ENCODE measurements at places on chromosomes 7 and 10. TPM values are rescaled to one million over a fixed set of nuclear protein-coding genes. Genes with fewer than 3 reads are reported as not detected.

The OR2A1 gene
- not detected for total RNA-seq

The NANOS1 gene
- total RNA-seq = 1.8 TPM

- no peak for DNase-seq
- no peak overlapping the region for H3K4me3 ChIP-seq
- peaks cover 6% of the 10 kb centered on the region for H3K36me3 ChIP-seq
These were observed 53.6 kb upstream of the DNAAF5 start for GRCh38 chr7:672891-673290.

DNA sequence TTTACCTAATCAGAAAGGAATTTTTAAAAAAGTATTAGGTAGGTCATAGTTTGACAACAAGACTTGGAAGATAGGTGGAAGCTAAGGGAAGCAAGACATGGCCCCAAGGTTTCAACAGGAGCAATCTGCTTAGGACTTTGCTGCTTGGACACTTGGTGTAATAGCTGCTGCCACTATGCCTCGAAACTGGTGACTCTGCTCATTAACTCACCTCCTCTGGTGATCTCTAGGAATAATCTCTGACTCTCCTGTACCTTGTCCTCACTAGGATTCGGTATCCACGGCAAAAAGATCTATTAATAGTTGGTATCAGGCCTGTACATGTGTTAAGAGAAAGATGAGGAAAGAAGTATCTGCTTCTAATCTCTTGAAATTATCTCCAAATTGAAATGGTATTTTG is 53.1 kb downstream of the PTEN start:
- DNase-seq = no peak
- no peaks in the 10 kb centered on the region for H3K27me3 ChIP-seq
- no peak overlapping the region for H3K4me3 ChIP-seq
- H3K4me1 ChIP-seq = peaks cover 44% of the 10 kb centered on the region
- H3K27ac ChIP-seq = no peak overlapping the region
- peaks cover 23% of the 10 kb centered on the region for H3K36me3 ChIP-seq

DNA sequence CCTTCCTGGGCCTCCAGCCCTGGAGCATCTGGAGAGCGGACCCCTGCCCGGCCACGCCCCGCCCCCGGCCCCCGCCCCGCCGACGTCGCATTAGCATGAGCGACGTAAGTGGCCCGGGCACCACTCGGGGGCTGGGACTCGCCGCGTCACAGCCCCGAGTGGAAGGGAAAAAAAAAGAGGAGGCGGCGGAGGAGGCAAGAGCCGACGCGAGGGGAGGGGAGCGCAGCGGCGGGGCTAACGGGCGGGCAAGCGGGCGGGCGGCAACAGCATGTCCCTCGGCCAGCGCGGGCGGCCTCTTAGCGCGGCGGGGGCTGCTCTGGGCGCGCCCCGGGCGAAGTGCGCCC is at the start of gene SLC18A3:
SLC18A3 (plus strand) TSS at position 197 of the 344 bp plus-strand sequence. CDS start 431 bp downstream, outside the sequence.
- H3K4me3 ChIP-seq = no peak within 1 kb of the TSS
- H3K27me3 ChIP-seq = peaks cover 69% of the 10 kb centered on the region
- peaks cover 7% of the 10 kb centered on the region for H3K36me3 ChIP-seq
- no peak for DNase-seq
- H3K4me1 ChIP-seq = peaks cover 26% of the 10 kb centered on the region

DNA sequence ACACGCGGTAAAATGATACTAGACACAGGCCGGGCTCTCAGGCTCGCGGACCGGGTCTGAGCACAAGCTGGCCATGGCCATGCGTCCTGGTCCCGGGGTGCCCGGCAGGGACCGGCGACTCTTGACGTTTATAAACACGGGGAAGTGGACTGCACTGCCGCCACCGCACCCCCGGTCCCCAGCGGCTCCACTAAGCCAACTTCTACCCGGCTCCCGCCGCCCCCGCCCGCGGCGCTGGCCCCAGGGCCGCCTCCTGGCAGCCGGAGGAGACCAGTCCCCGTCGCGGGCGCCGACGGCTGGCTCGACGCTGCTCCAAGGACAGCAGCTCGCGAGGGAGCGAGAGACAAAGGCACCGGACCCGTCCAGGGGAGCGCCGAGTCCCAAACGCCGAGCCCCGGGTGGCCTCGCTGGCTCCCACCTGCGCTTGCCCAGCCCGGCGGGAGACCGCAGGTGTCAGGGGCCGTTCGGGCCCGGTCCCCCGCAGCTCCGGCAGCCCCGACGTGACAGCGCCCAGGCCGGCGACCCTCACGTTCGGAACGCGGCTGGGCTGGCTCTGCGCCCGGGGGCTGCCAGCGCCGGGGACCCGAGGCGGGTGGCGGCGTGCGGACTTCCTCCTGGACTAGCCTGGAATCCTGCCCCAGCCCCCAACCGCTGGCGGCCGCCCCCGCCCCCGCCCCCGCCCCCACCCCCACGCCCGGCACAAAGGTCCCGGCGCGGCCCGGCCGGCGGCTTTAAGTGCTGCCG is 517 bp downstream of the ITGB1 start:
- H3K27ac ChIP-seq = peak overlapping the region; percentile 80
- no peaks in the 10 kb centered on the region for H3K27me3 ChIP-seq
- peaks cover 48% of the 10 kb centered on the region for H3K4me1 ChIP-seq
- DNase-seq = peak; percentile 75
- H3K36me3 ChIP-seq = no peaks in the 10 kb centered on the region

GRCh38 chr7:90061077-90061476 is 93.2 kb upstream of the STEAP1 start:
- no peak overlapping the region for H3K4me3 ChIP-seq
- no peak for DNase-seq

DNA sequence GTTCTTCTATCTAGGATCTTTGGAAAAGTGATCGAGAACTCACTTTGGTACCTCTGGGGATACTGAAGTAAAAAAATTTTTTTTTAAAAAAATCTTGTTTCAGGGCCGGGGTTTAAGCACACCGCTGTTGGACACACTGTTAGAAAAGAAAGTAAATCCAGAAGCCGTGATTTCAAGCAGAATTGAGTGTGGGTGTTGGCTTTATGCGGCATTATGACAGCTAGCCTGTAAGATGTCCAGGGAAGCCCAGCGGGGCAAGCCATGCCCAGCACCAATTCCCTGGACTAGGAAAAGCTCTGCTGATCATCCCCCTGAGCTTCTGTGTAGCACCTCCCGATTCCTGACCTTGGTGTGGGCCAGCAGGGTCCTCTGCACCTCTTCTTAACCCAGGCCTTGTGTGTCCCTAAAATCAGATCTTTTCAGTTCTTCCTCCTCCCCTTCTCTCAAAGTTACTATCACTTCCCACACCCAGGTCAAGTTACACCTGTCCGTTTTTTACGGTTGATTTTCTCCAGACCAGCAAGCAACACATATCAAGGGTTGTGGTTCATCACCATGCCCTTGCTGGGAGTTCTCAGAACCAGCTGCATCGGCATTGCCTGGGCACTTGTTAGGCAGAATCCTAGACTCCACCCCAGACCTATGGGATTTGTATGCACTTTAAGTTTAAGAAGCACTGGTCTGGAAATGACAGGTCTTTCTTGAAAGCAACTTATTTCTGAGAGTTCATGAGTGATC is 205.3 kb downstream of the TAX1BP1 start:
- H3K36me3 ChIP-seq = no peaks in the 10 kb centered on the region
- H3K4me3 ChIP-seq = no peak overlapping the region
- no peak for DNase-seq
- H3K27ac ChIP-seq = no peak overlapping the region
- H3K27me3 ChIP-seq = no peaks in the 10 kb centered on the region

DNA sequence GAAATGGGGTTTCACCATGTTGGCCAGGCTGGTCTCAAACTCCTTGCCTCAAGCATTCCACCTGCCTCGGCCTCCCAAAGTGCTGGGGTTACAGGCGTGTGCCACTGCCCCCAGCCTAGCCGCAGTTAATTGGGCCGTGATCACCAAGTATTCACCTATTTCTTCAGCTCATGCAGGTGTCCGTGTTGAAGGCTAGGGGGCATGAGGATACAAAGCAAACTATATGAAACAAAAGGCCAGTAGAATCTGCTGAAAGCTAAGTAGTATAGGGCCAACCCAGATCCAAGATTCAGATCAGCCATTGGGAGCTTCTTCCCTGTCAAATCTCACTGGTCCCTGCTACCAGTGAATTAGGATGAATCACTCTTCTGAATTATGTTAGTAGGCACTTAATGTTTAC is 73.4 kb downstream of the LRRC4 start:
- H3K27me3 ChIP-seq = no peaks in the 10 kb centered on the region
- no peak for DNase-seq
- H3K27ac ChIP-seq = no peak overlapping the region
- H3K4me1 ChIP-seq = peaks cover 17% of the 10 kb centered on the region
- H3K4me3 ChIP-seq = no peak overlapping the region

- no peak overlapping the region for H3K4me3 ChIP-seq
- no peaks in the 10 kb centered on the region for H3K27me3 ChIP-seq
- H3K4me1 ChIP-seq = no peaks in the 10 kb centered on the region
- no peak for DNase-seq
These were observed 339.9 kb upstream of the LRRN3 start for GRCh38 chr7:110750931-110751605.

GRCh38 chr10:75102830-75103673 is 8.4 kb upstream of the SAMD8 start:
- no peak overlapping the region for H3K27ac ChIP-seq
- no peaks in the 10 kb centered on the region for H3K4me1 ChIP-seq
- no peaks in the 10 kb centered on the region for H3K36me3 ChIP-seq
- H3K27me3 ChIP-seq = no peaks in the 10 kb centered on the region
- no peak for DNase-seq

DNA sequence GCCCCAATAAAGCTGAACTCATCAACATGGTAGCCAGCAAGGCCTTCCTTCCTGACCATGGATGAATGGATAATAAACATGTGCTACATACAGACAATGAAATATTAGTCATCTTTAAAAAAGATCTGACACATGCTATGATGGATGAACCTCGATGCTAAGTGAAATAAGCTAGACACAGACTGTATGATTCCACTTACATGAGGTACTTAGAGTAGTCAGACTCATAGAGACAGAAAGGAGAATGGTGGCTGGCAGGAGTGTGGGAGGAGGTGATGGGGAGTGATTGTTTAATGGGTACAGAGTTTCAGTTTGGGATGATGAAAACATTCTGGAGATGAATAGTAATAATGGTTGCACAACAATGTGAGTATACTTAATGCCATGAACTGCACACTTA is 114.1 kb upstream of the SORCS3 start:
- H3K27me3 ChIP-seq = peaks cover 12% of the 10 kb centered on the region
- no peaks in the 10 kb centered on the region for H3K36me3 ChIP-seq
- H3K27ac ChIP-seq = no peak overlapping the region
- DNase-seq = no peak

DNA sequence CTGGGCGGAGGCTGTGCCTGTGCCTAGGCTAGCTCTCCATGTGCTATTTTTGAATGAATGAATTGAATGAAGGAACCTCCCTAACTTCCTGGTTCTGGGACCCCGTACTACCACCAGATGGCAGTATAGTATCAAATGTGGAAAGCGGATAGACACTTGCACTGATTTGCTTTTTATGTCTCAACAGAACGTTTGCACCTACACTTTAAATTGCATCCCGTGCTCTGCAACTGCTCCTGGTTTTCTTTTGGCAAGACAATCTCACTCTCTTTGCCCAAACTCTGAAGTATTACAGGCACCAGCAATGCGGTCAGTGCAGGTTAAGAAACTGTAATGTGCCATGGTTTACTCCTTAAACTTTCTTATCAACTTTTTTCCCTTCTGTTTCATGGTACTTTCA is 6.5 kb downstream of the FZD8 start:
- H3K27me3 ChIP-seq = peaks cover 41% of the 10 kb centered on the region
- DNase-seq = peak; percentile 69
- H3K4me1 ChIP-seq = no peaks in the 10 kb centered on the region
- H3K36me3 ChIP-seq = no peaks in the 10 kb centered on the region
- no peak overlapping the region for H3K4me3 ChIP-seq
- no peak overlapping the region for H3K27ac ChIP-seq

DNA sequence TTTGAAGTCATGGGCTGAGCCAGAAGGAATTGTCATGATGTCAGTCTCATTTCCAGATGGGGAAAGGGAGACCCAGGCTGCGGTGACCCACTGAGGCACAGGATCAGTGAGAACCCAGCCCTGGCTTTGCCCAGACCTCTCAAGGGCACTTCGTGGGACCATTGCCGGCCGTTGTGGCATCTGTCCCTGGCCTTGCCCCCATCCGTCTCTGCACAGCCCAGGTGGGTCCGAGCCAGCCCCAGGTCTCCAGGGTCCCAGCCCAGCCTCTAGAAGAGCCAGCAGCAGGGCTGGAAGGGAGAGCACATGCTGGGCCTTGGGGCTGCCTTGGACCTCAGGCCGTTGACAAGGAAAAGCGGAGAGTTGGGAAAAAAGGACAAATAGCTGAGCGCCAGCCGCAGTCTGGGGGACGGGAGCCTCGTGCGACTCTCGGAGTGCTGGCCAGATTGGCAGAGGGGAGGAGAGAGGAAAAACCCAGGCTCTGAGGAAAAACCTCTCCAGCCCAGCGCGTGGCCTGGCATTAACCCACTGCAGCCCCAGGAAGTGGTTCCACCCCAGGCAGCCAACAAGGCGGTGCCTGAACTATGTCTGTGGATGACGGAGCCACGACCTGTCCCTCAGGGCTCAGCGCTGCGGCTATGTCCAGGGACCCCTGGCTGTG is 30.2 kb downstream of the GRIFIN start:
- DNase-seq = no peak
- no peaks in the 10 kb centered on the region for H3K36me3 ChIP-seq
- peaks cover 17% of the 10 kb centered on the region for H3K4me1 ChIP-seq
- H3K27ac ChIP-seq = no peak overlapping the region
- H3K4me3 ChIP-seq = no peak overlapping the region
- no peaks in the 10 kb centered on the region for H3K27me3 ChIP-seq

GRCh38 chr10:122505011-122505410 is 43.7 kb downstream of the HTRA1 start:
- DNase-seq = no peak
- H3K4me3 ChIP-seq = no peak overlapping the region
- no peaks in the 10 kb centered on the region for H3K27me3 ChIP-seq
- H3K4me1 ChIP-seq = no peaks in the 10 kb centered on the region

GRCh38 chr7:117024811-117025210 is 71.5 kb downstream of the ST7 start:
- peaks cover 7% of the 10 kb centered on the region for H3K4me1 ChIP-seq
- H3K27ac ChIP-seq = no peak overlapping the region
- H3K4me3 ChIP-seq = no peak overlapping the region
- no peaks in the 10 kb centered on the region for H3K27me3 ChIP-seq
- no peaks in the 10 kb centered on the region for H3K36me3 ChIP-seq

GRCh38 chr10:10126218-10126617 is 891.5 kb upstream of the CELF2 start:
- H3K27me3 ChIP-seq = no peaks in the 10 kb centered on the region
- H3K27ac ChIP-seq = no peak overlapping the region
- H3K4me3 ChIP-seq = no peak overlapping the region
- no peak for DNase-seq
- H3K36me3 ChIP-seq = no peaks in the 10 kb centered on the region
- H3K4me1 ChIP-seq = no peaks in the 10 kb centered on the region

GRCh38 chr7:151390598-151391357 is 19.1 kb downstream of the WDR86 start:
- no peak overlapping the region for H3K27ac ChIP-seq
- H3K27me3 ChIP-seq = peaks cover 9% of the 10 kb centered on the region
- no peak for DNase-seq
- no peak overlapping the region for H3K4me3 ChIP-seq
- H3K36me3 ChIP-seq = no peaks in the 10 kb centered on the region

GRCh38 chr7:45884136-45884535 is 4.2 kb upstream of the IGFBP1 start:
- H3K36me3 ChIP-seq = peaks cover 3% of the 10 kb centered on the region
- DNase-seq = no peak
- H3K27ac ChIP-seq = no peak overlapping the region
- H3K27me3 ChIP-seq = peaks cover 15% of the 10 kb centered on the region
- no peaks in the 10 kb centered on the region for H3K4me1 ChIP-seq
- no peak overlapping the region for H3K4me3 ChIP-seq

- no peaks in the 10 kb centered on the region for H3K4me1 ChIP-seq
- no peak overlapping the region for H3K27ac ChIP-seq
- H3K4me3 ChIP-seq = no peak overlapping the region
- H3K27me3 ChIP-seq = peaks cover 3% of the 10 kb centered on the region
- H3K36me3 ChIP-seq = no peaks in the 10 kb centered on the region
These were observed 174.9 kb downstream of the GRID1 start for GRCh38 chr10:86191686-86192085.

Measured in natural killer cell treated with Interleukin-12 subunit alpha and Interleukin-12 subunit beta and Interleukin-15 and Interleukin-18, amount 100 ng/mL, for 72 hours (primary cell).